ENCODE measurements at places on chromosomes 3 and 15.
A peak's percentile ranks its signal among the peaks of the same experiment; 100 is the strongest.

DNA sequence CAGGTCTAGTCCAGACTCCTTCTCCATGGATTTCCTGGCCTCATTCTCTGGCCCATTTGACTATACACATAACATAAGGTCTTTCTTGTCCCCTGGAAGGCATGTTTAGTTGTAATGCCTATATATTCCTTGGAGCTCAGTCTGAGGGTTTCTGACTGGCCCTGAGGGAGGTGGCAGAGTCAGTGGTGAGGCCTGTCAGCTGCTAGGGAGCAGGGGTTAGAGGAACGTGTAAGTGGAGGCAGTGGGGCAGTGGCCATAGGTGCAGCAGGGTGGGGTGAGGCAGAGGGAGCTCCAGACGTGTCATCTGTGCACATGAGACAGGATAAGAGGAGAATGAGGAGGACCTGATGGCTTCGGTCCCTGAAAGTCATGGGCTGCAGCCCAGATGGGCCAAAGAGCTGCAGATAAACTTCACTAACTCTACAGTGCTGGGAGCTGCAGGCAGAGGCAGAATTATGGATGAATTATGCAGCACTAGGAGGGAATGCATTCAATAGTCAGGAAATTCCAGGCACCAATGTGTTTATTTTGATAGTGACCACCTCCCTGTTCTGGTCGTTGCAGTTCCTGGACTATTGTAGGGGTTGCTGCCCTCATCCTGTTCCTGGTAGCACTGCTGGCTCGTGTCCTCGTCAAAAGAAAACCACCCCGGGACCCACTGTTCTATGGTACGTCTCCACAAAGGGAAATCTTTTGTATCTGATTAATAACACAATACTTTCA, 4.9 kb downstream of the TM6SF1 start:
- DNase-seq: no peak

GRCh38 chr15:66999046-66999968, 66.1 kb upstream of the SMAD3 start:
- DNase-seq: no peak

DNA sequence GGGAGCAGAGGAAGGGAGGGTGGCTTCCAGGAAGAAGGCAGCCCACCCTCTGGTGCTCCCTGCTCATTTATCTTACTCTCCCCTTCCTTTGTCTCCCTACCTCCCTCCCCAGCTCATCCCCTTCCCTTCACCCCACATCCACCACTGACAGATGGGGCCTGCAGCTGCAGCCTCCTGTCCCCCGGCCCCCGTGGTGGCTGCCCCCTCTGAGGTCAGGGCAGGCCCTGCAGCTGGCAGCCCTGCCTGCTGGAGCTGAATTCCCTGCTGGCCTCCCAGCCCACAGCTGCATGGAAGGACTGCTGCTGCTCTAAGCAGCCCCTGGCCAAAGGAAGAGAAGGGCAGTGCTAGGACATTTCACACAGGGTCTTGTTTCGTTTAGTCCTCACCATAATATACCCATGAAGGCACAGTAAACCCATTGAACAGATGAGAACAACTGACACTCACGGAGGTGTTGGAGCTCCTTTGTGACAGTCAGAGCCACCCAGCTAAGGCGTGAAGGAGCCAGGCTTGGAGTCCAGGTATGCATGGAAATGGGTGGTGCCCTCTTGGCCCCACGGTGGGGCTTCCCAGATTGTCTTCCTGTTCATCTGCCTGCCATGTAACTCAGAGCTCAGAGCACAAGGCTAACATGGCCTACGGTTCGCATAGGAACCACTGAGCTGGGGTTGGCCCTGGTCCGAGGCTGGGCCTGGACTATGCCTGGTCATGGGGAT, 121.7 kb upstream of the PRR20G start:
- DNase-seq: peak; percentile 29

DNA sequence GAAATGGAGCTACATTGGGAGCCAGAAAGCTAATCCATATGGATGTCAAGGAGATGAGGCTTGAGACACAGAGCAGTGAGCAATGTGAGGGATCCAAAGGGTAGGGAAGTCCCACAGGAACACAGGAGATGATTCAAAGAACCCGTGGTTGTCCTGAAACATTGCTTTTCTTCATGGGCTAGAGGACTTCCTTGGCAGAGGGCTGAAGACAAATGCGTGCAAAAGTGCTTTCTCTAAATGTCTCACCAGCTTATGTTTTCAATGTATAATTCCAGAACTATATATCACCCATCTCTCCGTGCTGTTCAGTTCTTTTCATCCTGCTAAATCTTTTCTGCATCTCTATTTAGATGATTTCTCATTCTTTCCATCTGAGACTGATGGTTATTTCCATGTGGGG, 46.0 kb upstream of the GOLGA8A start:
- no peak for DNase-seq

DNA sequence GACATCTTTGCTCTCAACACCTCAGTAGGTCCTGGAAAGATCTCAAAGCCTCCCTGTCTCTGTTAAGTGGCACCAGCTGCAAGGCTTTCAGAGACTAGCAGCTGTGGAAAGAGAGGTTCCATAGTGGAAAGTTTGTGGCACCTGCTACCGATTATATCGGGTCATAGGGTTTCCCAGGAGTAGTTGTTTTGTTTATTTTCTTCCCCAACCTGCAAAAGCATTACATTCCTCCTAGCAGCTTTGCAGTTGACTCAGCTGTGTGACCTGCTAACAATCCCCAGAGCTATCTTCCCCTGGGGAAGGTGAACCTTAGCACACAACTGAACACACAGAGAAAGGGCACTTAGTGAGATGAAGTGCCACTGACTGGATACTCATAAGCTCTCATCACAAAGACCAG, 598.9 kb upstream of the GRM7 start:
- no peak for DNase-seq

- no peak for DNase-seq
Observed at GRCh38 chr3:105933871-105934270, 65.1 kb upstream of the CBLB start.

GRCh38 chr3:45109771-45110508, 36.2 kb downstream of the CDCP1 start:
- no peak for DNase-seq

DNA sequence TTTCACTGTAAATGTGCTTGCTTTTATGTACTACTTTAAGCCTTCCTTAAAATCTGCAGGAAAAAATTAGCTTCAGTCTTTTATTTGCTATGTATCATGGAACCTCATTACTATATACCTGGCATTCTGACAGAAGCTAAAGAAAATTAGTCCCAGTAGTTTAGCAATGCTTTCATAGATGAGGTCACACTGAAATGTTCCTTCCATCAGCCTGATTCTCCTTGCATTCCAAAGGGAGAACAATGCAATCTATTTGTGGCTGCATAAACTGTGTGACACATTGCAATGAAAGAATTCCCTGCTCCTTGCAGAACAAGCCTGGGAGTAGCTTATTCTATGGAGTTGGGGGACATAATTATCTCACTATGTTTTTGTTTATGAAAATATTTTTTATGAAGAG, 691.5 kb upstream of the ARPP21 start:
- DNase-seq: no peak

- no peak for DNase-seq
Observed at GRCh38 chr3:72907731-72908620, 20.1 kb downstream of the GXYLT2 start.

DNA sequence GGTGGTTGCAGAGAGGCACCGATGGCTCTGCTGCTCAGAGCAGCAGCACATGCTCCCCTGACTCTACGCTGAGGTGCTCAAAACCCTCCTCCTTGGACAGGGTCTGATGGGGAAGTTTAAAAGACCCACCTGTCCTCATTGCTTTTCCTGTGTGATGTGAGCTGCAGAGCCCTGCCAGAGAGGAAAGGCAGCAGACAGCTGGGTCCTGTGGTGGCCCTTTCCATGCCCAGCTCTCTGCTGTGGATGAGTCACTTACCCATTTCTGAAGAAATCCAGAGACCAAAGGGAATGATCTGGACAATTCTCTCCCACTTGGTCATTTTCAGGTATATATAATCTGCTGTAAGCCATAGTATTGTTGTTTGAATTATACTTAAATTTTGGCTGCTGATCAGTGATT, 121.7 kb downstream of the CHDH start:
- no peak for DNase-seq

DNA sequence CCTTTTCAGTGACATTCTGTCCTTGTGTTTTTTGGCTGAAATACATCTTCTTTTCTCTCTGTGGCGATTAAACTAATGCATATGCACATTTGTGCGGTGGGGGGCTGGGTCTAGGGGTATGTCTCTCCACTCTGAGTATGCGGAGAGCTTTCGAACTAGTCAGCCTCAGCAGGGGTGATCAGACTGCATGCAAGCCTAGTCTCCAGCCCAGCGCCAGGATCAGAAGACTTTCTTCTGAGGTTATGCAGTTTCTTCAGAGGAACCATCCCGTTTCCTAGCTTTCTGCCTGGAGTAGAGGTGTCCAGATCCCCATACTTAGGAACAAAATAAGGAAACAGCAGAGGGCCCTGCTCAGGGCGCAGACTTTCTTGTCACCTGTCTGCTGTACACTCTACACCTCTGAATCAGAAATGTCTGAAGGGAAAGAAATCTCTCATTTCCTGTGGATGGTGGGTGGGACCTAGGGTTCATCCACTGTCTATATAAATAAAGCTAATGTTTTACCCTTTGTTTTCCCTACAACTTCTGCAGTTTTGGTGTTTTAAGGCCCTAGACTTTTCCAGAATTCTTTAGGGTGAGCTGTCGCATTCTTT, 230.4 kb downstream of the ABHD5 start:
- DNase-seq: no peak

- no peak for DNase-seq
Observed at GRCh38 chr3:127676456-127676855, 3.7 kb downstream of the ABTB1 start.

- DNase-seq: no peak
Observed at GRCh38 chr3:72960812-72961518, 35.6 kb upstream of the PPP4R2 start.

DNA sequence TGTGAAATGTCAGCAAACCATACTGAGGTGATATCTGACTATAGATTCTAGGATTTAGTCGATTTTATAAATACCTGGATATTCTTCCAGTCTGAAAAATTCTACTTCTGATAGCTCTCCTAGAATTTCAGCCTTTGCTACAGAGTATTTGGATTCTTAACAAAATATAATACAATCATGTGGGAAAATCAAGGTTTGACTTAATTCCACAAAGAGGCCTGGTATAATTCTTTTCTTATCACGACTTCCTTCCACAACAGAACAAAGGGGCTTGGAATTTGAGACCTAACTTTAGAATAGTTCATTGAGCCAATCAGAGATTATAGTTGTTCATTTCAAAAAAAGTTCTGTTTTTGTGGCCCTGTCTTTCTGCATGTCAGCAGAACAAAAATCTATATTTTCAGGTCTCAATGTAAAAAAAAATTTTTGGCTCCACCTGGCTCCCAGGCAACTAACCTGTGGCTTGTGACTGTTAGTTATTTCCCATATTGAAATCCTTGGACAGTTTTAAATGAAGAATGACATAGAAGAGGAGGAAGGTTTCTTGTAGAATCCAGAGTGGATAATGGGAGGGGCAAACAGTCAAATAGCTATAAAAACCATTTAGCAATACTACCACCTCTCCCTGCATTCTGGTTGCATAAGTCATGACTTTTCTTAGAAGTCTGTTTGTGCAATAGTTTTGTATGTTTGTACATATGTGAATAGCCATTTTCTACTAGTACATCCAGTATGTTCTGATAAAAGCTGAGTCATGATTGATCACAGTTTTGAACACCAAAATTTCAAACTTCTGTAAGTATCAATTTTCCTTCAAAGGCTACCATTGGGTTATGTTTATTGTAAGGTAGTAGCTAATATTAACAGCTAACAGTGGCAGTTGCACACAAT, 4.0 kb downstream of the TM4SF1 start:
- DNase-seq: no peak

- DNase-seq: no peak
Observed at GRCh38 chr3:46504789-46505188, 7.0 kb downstream of the RTP3 start.

DNA sequence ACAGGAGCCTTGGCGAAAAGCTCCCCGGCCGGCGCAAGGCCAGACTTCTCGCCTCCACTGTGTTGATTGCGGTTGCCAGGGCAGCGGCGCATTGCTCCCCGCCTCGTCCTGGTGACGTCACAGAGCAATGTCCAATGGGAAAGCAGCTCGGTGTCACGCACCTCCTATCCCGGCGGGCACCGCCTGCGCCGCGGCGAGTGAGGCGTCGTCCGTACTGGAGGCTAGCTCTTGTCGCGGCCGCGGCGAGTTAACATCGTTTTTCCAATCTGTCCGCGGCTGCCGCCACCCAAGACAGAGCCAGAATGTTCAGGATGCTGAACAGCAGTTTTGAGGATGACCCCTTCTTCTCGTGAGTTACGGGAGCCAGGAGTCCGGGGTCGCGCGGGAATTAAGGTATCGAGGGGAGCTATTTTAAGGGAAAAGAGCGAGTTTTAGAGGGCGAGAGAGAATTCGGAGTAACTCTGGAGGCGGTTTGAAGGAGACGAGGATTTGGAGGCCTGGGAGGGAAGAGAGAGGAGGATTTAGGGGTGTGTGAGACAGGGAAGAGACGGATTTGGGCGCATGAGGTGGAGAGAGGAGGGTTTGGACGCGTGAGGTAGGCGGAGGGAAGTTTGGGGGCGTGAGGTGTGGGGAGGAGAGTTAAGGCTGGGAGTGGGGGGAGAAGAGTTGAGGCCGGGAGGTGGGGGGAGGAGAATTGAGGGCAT, at the start of gene MLF1:
TSS of gene MLF1 (plus strand) at position 196 of the 704 bp plus-strand sequence. CDS start at position 303, 107 bp downstream.
- peak; percentile 92 for DNase-seq

DNA sequence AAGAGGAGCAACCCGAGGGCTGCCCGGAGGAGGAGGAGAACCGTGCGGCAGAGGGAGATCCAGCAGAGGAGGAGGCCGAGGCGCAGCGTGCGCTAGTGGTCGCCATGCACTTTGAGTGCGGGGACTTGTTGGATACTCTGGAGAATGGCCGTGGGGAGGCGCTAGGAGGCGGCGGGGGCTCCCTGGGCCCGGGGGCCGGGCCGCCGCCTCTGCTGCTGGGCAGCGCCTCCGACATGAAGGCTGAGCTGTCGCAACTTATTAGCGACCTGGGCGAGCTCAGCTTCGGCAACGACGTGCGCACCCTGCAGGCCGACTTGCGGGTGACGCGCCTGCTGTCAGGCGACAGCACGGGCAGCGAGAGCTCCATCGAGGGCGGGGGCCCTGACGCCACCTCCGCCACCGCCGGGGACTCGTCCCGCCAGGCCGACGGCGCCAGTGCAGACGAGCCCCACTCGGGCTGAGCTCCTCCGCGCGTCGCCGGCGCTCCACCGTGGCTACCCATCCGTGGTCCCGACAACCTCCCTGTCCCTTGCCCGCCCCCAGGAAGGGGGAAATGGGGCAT, 2.0 kb downstream of the FAM43A start:
- peak; percentile 50 for DNase-seq

DNA sequence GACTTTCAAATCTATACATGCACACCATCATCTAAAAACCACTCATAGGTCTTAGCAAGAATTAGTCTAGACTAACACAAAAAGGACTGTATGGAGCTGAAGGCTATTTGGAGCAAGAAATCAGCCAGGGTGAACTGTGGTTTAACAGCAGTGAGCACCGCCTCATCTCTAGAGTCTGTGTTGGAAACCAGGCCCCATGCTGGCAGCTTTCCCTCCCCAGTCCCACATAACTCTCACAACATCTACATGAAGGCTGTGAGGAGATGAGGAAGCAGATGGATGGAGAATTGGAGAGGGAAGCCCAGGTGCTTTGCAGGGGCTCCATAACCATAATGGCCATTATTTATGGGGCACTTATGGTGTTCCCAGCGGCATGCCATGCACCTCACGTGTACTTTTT, 133.2 kb upstream of the TOPAZ1 start:
- no peak for DNase-seq

GRCh38 chr3:116702334-116702733, 7.2 kb upstream of the TUSC7 start:
- no peak for DNase-seq

- DNase-seq: no peak
Observed at GRCh38 chr15:52806284-52806655, 16.1 kb upstream of the ONECUT1 start.

Measured in mesothelial cell of epicardium (in vitro differentiated cells).